Activated CD8-positive, alpha-beta T cell treated with anti-CD3 and anti-CD28 coated beads, Interleukin-2, amount 10 ng/mL, durations not matched to agents 7 days and 5 days (primary cell): ENCODE measurements at places on chromosomes 11 and 22.

DNA sequence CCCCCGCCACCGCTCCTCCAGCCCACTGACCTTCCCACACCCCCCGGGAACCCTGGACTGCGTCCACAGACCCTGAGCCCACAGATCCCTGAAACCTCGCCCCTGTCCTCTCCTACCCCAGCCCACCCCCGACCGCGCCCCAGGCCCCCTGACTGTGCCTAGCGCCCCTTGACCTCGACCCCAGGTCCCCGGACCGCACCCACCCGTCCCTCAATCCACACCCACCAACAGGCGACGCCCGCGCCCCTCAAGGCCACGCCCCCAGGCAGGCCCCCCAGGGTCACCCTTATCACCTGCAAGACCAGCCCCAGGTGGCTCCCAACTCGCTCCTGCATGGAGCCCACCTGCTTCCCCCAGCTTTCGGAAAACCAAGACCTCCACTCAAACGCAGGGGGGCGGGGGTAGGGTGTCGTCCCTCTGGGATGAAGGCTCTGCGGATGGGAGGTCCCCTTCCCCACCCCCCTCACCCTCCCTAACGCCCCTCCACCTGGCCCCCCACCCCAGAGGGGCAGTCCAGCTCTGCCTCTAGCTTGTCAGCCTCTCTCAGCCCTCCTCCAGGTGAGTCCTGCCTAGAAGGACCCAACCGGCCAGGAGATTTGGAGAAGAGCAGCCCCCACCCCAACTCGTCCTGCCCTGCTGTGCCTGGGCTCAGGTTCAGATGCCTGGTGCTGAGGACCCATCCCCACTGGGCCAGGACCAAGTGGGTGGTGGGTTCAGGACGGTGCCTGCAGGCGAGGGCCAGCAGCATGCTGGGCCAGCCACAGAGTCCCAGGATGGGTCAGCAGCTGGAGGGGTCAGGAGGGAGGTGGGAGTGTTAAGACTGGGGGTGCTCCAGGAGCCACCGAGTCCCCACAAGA lies 3.1 kb upstream of the IL17REL start:
- no peak for DNase-seq

DNA sequence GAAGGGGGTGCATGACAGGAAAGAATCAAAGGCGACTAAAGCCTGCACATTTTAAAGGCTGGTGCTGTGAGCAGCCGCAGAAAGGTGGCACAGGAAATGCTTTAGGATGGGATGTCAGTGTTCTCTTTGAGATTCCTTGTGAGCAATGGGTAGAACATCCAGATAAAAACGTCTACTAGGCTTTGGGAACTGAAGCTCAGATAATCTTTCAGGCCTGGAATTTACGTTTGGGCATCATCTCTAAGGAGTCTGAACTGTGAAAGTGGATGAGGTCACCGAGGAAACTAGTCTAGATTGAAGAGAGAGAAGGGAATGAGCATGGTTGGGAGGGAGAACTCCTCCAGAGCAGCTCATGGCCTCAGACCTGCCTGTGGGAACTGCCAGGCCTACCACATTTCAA lies 65.7 kb downstream of the FLI1 start:
- no peak for DNase-seq

DNA sequence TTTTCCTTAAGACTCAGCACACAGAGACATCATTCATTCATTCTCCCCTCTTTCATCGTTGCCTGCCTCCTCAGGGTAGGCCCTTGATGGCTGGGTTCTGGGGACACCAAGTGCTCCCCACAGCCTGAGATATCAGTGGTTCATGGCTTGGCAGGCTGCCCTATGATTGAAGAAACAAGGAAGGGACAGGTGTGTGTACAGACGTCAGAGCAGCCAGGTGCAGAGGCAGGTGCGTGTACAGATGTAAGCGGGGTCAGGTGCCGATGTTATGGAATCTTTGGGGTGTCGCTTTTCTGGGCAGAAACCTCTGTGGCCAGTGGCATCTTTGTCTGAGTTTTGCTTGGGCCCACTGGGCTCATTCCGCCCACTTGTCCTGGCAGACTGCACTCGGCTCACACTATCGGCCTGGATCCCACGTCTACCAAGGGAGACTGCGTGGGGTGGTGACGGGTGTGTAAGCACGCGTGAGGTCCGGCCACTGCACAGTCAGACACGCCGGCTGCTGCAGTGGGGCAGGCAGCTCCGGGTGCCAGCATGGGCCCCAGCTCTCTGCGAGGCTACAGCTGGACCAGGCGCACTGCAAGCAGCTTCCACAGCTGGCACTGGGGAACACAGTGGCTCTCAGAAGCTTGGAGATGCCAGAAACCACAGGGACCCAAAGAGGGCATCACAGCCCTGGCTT lies 20.9 kb upstream of the KIAA0930 start:
- no peak for DNase-seq

DNA sequence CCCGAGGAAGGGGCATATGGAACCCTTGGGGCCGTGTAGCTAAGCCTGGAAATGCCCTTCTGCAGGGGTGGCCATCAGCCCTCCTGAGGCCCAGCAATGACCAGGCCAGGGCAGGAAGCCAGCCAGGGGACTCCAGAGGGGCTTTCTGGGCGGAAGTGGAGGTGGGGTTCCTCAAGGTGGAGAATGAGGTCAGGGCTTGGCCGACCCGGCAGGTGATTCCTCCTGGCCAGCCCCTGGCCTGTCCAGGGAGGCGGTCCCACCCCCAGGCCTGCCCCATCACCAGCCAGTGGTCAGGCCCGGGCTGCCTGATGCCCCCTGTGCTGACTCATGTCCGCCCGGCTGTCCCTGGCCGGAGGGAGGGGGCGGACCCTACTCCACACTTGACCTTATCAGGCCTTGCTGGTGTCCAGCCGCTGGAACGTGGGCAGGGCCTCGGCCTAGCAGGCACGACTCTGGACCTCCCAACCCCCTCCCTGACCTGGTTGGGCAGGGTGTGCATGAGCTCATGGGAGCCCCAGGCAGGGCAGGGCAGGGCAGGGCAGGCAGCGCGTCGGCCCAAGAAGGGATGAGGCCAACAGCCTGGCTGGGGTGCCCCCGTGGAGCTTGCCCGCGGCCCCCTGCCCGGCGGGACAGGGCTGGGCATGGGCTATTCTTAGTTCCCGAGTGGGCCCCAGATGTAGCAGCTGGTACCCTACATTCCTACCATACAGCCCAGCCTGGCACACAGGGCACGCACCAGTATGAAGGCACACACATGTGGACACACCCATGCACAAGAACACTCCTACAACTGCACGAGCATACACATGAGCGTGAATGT lies 35.9 kb downstream of the RPL3 start:
- no peak for DNase-seq

GRCh38 chr11:35118906-35119305 lies 20.1 kb upstream of the CD44 start:
- no peak for DNase-seq

DNA sequence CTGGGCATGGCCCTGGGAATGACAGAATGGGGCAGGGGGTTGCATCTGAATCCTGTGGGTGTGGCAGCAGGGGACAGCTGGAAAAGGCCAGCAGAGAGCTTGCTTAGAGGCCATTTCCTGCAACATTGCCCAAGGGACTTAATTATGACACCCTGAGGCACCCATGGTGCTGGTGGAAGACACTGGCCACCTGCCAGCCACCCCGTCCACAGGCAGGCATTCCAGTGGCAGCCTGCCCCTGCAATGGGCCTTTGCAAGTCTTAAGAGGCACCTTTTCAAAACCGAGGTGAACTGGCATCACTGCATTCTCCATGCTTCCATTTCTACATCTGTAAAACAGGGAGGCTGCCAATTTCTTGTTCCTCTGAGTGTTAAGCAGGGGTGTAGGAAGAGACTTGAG lies 21.6 kb upstream of the SUSD2 start:
- DNase-seq: no peak

GRCh38 chr22:24421428-24421931 lies 5.9 kb upstream of the ADORA2A start:
- DNase-seq: peak; percentile 55

- no peak for DNase-seq
These were observed 49.3 kb upstream of the RDX start for GRCh38 chr11:110345743-110346142.

GRCh38 chr11:810040-810567 lies 337 bp downstream of the RPLP2 start:
- no peak for DNase-seq

DNA sequence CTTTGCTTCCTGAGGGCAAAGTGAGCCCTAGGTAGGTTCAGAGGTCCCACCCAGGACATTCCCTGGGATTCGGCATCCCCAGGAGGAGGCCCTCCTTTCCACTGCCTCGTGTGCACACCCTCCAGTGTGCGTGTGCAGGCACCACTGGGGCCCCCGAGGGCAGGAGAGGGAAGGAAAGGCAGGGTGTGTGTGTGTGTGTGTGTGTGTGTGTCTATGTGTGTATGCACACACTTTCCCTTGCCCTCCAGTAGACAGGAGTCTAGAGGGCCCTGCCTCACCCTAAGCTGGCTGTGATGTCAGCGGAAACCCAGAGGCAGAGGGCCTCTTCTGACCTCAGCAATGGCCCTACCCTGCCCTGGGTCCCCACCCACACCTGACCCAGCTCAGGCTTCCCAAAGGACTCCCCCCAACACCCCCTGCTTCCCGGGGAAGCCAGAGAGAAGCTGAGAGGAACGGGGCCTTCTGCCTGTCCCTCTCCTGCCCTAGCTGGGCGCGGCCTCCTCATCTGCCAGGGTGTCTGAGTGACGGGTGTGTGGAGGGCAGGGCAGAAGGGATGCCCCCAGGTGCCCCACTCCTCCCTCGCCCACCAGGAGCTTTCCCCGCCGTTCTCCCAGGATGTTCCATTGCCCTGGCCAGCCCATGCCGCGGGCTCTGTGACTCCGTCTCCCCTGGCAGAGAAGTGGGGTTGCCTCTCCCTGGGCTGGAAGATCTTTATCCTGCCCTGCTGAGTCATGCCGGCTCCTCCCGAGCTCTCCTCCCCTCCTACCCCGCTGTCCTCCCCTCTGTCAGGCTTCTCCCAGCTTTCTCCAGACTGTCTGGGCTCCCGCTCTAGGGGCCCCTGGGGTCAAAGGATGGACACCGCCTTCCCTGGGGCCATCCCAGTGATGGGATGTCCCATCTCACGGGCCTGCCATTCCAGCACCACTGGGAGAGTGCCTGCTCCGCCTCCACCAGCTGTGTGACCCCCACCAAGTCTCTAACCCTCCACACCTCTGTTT lies 6.0 kb upstream of the CLCF1 start:
- DNase-seq: no peak

- no peak for DNase-seq
These were observed 28.1 kb downstream of the NRXN2 start for GRCh38 chr11:64694821-64695365.

GRCh38 chr11:69369210-69369825 lies 75.4 kb downstream of the MYEOV start:
- no peak for DNase-seq

DNA sequence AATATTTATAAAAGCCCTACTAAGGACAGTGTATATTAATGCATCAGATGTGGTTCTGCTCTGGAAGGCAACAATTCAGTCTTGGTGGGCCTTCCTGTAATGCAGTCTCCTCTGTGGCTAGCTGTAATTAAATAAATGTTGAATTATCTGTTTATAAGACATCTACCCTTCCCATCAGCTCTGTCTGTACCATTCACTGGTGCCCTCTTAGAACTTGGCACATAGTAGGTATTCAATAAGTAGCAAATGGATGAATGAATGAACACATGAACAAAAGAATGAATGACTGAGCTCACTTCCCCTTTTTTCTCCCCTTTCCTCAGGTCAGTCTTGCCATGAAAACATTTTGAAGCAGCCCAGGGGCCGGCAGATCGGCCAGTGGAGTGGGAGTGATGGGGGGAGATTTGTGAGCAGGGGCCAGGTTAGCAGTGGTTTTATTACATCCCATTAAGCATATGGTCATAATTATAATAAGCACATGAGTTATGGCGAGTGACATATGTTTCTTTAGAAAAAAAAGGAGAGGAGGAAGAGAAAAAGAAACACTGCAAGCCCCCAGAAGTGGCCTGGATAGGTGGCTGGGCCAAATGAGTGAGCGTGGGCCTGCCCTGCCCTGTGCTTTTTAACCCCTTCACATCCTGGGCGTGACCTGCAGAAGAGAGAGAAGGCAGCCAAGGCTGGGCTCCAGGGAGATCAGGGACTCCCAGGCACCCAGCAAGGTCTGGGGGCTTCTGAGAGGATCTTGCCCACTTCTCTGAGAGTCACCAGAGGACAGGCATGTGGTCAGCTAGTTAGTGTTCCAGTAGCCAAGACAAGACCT lies 48.6 kb upstream of the CD82 start:
- no peak for DNase-seq

DNA sequence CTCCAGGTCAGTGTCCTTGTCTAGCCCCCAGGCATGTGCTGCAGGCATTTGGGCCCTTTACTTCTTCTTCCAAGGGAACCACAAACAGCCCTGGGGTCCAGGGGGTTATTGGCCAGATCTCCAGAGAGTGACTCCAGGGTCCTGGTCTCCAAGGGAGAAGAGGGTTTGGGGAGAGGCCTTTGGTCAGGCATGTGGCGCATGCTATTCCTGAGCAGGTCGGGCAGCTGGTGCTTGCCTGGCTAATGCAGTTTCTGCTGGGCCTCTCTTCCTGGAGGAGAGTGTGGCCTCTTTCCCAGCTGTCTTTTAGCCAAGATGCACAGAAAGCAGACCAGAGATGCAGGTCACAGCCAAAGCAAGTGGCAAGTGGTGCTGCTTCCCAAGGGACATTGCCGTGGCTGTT lies 3.8 kb upstream of the RFPL2 start:
- no peak for DNase-seq

DNA sequence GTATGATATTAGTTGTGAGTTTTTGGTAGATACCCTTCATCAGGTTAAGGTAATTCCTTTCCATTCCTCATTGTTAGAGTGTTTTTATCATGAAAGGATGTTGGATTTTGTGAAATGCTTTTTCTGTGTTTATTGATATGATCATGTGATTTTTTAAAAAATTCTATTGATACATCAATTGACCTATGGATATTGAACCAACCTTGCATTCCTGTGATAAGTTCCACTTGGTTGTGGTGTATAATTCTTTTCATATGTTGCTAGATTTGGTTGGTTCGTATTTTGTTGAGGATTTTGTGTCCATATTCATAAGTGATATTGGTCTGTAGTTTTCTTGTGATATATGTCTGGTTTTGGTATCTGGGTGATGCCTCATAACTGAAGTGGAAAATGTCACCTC lies 6.7 kb downstream of the ANKRD13D start:
- DNase-seq: no peak

DNA sequence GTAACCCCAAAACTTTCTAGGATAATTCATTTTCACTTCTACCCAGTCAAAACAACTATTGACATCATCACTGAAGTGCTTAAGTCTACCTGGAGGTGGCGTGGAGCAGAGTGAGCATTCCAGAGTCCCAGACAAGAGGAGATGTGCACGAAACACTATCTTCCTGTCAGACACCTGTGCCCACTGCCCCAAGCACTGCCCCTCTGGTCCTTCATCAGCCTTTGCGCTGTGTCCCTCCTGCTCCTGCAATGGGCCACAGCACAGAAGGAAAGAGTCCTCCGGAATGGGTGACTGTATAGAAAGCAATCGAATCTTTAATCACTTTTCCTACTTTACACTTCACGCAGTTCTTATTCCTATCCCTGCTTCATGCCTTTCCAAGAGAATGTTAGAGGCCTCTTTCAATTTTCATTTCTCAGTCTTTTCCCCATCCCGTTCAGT lies 512 bp upstream of the GRIA4 start:
- no peak for DNase-seq

DNA sequence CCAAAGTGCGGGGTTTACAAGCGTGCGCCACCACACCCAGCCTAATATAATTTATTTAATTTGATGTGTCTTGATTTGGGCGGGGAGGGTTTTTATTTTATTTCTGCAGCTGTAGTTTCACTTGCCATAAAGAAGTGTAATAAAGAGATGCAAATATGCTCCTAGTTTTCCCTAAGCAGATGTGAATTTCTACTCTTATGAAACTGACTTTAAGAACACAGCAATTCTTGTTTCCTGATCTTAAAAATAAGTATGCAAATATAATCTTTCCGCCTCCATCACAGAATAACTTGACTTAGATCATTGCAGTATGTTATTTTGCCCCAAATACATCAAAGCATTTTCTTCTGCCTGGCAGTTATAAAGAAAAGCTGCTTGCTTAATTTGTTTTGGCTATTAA lies 4.4 kb downstream of the SPCS2 start:
- no peak for DNase-seq
